Activated T-cell treated with anti-CD3 and anti-CD28 coated beads, Interleukin-2, amount 50 U/mL, for 1 hour (primary cell): ENCODE measurements at places on chromosomes 5 and 9.

DNA sequence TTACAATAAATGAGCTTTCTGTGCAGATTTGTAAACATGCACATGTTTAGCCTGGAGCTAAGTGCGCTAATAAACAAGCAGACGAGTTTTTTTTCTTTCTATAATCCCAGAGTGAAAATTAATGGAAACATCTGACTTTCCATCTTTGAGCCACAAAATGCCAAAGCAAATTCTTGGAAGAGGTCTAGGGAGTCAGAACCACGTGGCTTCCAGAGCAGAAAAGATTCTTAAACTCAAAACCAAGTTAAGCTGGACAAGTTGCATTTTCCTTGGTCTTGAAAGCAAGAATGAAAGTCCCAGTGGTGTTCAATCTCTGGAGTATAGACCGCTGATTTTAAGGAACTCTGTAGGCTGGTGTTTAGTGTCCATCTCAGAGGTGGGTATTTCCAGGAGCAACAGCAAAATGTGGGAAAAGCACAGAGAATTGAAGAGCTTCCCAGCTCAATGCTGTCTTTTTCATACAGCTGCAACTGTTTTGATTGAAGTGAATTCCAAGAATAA, 71.4 kb downstream of the MYO10 start:
- DNase-seq, result no peak

DNA sequence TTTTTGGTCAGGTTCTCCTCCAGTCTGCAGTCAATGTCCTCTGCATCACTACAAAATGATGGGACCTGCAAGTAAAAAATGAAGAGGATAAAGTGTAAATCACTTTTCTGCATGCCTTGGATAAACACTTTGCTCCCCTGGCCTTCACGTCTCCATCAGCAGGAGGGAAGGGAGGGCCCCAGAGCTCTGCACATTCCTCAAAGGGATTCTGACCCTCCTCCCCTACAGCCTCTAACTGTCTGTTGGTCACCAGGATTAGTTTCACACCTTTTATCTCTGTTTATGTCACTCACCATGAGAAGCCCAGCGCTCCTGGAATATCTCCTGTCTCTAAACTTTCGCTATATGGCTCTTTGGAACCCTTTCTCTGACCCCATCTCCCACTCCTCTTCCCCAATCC, 103.3 kb downstream of the SVEP1 start:
- DNase-seq, result no peak

- no peak for DNase-seq
Measured at GRCh38 chr9:90088434-90088833, 483.6 kb downstream of the GADD45G start.

DNA sequence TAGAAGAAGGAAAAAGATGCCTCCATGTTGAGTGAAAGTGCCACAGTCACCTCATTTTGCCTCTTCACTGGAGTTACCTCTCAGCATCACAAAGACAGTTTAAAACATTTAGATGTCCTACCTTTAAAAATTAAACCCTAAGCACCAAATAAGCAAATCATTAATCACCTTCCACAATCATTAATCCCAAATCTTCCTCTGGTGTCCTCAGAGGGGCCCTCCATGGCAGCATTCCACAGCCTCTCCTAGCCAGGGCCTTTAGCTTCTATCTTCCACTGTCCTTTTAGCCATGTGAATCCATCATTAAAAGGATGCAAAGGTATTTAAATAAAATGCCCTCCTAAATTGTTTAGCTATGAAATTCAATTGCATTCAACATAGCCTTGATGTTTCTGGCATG, 310.8 kb downstream of the PDE4D start:
- DNase-seq, result no peak

DNA sequence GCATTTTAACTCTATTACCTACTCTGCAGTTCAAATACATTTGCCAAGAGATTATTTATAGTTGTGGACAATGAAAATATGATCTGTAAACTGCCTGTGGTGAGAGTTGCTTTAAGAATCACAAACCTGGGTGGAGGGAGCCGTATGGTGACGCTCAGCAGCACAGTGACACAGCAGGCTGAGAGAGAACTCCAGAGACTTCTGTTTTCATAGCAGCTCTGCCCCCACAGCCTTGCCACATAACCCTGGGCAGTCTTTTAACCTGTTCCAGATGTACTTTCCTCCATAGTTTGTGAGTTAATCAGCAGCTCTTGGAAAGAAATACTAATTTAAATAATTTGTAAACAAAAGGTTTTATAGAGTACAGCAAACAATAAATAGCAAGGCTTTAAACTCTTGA, 450.5 kb downstream of the ELAVL2 start:
- DNase-seq, result no peak

DNA sequence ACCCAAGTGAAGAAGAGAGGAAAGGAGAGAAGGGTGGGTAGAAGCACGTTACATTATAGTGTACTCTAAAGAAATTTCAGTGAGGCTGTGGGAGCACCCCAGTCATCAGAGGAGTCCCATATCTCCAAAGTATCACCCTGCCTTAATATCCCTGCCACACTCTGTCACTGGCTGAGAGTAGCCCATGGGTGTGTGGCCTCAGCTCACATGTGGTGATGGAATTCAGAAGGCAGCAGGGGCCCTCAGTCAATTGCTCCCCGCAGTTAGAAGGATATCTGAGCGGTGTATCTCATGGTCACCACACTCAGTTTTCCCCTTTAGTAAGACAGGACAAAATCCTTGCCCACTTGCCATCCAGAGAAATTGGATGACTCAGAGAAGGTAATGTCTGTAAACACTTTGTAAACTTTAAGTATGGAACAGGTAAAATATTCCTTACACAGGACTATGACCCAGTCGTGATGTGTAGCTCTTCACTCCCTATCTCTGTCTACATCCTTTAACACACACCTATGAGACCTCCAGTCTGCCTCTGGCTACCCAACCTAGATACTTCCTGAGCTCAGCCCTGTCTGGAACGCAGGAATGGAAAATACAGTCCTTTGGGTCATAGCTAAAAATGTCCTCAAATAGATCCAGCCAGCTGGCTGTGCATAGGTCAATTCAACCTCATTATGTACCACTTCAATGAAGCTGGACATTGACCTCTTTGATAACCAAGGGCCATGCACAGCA, 24.3 kb upstream of the PLIN2 start:
- DNase-seq, result no peak

GRCh38 chr5:8644377-8644776, 775.4 kb downstream of the MTRR start:
- DNase-seq, result no peak

DNA sequence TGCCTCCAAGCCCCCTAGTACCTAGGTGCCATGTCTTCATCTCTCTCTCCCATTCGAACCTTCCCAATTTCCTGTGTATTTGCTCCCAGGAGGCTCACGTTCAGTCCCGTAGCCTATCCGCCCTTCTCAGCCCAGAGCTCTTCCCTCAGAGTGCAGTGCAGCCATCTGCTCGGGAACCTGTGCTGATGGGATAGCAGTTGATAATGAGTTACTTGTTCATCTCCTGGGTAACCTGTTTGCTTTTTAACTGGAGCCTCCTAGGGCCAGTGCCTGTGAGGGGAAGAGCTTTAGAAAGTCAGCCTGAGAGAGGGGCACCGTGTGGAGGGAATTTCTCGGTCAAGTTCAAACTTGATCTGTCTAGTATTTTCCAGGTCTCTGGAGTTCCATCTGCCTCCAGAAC, 229.8 kb upstream of the IL12B start:
- no peak for DNase-seq

DNA sequence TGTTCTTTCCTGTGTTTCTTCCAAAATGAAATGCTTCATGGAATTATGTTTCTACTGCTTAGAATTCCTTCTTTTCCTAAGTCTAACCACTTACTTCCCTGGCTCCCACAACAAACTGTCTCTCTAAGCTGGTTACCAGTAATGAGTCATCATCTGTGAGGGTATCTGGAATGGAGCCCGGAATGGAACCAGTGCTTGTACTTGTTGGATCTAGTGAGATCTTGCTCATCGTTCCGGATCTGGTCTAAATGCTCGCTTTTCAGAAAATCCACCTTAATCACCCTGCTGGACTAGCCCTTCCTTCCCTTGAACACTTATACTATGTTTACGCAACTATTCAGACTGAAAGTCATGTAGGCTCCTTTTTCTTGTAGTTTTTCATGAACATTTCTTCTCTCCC, 184.8 kb downstream of the PBX3 start:
- DNase-seq, result no peak

- DNase-seq, result no peak
Measured at GRCh38 chr9:15353892-15354291, 46.9 kb upstream of the TTC39B start.

DNA sequence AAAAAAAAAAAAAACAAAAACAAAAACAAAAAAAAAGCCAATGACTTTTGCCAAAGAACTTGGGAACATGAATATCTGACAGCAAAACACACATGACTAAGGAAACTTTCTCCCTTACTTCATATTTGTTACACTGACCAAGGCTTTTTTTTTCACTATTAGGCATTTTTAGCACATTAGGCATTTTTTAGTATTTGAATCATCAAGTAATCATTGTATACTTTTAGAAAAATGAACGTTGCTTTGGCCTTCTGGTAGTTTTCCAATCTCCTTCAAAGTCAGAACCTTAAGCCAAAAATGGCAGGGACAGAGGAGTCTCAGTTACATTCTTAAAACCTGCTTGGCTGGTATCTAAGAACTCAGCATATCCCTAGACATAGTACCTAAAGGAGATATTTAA, 19.3 kb downstream of the NREP start:
- no peak for DNase-seq

GRCh38 chr9:26310294-26310693, 582.3 kb downstream of the CAAP1 start:
- no peak for DNase-seq

GRCh38 chr9:133591116-133591910, 17.9 kb downstream of the FAM163B start:
- DNase-seq, result no peak
